ENCODE measurements at places on chromosomes 2 and 18.
A peak's percentile ranks its signal among the peaks of the same experiment; 100 is the strongest.

DNA sequence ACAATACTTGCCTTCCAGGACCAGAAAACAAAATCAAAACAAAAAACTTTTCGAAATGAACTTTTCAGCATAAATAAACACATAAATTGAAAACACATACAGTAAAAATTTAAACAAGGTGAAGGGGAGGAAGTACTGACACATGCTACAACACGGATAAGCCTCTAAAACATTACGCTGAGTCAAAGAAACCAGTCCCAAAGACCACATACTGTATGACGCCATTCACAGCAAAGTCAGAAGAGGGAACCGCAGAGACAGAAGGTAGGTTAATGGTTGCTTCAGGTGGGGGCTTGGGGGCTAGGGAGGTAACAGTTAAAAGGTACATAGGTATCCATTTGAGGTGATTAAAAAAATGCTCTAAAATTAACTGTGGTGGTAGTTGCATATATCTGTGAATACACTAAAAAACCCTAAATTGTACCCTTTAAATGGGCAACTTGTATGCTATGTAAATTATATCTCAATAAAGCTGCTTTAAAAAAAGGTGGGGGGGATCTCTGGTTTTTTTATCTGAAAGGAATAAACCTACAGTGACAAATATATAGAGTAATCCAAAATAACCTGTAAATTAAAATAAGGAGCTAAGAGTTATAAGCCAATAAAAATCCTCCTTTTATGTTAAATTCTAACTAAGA, 7.1 kb downstream of the COX7A2L start:
- DNase-seq: no peak

DNA sequence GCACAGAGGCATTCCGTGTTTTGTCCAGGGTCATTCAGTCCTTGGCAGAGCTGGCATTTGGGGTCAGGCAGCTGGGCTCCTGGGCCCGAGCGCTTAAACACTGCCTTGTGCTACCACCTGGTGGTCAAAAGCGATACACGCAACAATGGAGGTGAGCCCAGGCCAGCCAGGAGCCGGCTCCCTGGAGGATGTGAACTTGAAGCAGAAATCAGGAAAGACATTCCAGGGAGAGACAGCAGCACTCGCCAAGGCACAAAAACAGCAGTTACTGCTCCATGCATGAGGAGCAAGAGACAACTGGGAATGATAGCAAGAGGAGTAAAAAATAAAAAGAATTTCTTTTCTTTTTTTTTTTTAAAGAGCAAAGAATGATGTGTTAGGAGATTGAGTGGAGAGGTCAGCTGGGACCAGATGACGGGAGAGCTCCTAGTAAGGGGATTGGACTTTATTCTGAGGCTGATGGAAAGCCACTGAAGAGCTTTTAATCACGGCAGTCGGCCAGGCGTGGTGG, 20.7 kb downstream of the SCYGR8 start:
- DNase-seq: peak; percentile 79

GRCh38 chr2:96095116-96095636, 21.2 kb downstream of the ADRA2B start:
- DNase-seq: peak; percentile 41

DNA sequence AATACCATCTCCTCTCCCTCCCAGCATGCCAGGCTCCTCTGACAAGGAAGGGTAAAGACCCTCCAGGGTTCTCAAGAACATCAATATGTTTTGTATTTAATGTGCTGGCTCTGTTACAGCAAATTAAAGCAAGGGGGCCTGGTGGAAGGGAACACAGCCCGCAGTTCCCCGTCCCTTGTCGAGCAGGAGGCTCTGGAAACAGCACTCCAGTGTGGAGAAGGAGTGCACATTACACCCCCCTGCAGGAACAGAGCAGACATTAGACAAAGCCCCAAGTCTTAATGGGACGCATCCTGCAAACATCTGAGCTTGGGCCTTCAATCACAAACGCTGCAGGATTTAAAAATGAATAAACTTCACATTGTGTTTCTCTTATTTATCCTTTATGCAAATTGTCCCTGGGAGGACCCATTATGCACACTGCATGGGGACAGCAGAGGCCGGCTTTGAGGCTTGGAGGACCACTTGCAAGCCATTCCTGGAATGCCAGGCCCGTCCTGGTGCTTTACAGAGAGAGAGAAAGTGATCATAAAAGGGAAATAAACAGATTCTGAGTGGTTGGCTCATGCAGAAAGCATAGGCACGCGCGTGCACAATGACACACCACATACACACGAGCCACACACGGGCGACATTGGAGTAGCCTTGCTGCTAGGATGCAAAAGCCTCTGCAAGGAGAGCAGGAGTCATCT, 328.7 kb downstream of the SMAD2 start:
- DNase-seq: no peak

DNA sequence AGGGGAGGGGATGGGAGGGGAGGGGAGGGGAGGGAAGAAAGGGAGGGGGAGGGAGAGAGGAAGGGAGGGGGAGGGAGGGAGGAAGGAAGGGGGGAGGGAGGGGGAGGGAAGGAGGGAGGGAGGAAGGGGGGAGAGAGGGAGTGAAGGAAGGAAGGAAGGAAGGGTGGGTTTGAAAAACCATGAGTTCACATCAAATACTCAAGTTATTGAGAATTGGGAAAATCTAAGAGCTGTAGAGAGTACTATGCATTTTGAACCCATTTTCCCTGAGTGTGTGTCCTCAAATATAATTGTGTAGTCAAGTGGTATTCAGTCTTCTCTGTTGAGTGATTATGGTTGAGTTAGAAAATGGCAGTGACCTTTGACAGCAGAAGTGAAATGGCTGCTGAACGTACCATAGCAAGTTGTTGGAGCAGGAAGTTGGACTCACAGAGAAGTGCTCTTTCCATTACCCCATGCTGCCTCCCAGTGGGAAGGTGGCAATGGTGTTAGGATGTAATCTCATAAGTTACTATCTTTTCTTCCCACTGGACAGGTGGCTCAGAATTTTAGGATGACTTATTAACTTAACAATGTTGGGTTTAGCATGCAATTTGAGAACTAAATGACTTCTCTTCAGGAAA, 214.6 kb downstream of the SETBP1 start:
- DNase-seq: peak; percentile 55

DNA sequence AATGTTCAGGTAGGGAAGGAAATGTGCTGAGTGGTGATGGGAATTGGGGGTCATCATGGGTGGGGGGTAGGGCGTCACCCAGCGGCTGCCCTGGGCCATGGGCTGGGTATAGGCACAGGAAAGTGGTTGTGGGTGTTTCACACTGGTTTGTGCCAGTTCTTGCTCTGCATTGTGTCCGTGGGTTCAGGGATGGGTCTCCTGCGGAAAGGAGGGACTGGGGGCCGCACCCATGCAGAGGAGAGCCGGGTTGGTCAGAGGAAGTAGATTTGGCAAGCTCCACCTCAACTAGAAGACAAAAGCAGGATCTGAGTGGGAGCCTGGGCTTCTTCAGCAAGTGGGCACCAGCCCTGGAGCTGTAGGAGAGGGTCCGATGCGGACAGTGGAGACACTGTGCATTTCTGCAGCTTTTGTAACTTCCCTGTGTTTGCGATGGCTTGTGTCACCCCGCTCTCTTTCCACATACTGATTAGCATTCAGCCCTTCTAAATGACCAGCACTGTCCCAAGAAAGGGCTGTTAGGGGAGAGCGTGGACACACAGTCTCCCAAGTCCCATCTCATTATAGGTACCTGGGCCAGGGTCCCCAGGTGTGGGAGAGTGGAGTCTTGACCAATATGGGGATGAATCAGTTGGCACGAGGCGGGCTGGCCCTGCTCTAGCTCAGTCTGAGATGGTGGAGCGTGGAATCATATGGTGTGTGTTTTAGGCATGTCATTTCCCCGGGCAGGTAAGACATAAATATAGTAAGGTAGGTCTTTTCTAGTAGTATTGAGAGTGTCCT, 67.2 kb downstream of the LRRFIP1 start:
- DNase-seq: no peak

GRCh38 chr2:189440644-189440946, 679 bp upstream of the WDR75 start:
- no peak for DNase-seq

GRCh38 chr18:48662011-48662661, 123.3 kb downstream of the CTIF start:
- no peak for DNase-seq

DNA sequence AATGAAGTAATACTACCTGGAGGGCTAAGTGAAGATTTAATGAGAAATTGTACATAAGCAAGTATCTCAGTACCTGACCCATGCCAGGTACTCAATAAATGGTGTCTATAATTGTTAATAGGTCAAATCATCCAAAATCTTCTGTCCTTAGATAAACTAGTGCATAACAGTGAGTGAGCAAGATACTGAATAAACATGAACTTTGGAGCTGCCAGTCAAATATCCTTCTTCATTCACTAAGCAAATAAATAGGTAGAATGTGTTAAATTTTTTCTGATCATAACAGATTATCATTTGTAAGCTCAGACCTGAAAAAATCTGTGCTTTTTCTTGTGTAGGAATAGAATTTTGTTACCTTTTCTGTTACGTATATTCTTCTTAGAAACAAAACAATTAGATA, 39.6 kb downstream of the RAB3GAP1 start:
- DNase-seq: no peak

GRCh38 chr2:224268441-224268840, 133.5 kb downstream of the FAM124B start:
- peak; percentile 48 for DNase-seq

DNA sequence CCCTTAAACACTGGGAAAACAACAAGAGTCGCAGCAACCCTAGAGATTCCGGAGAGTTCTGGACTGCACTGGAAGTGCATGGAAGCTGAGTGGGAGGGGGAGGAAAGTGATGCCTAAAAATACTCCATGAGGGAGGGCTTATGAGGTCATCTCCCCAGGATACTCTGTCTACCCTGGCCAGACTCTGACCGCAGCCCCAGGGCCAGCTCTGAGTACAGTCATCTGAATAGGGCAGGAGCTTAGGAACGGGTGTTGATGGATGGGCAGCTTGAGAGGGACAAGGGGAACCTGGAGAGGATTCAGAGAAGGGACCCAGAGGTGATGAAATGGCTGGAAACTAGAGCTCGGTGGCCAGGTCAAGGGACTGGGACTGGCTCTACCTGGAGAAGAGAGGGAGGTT, 79.3 kb upstream of the IGFBP5 start:
- DNase-seq: no peak

DNA sequence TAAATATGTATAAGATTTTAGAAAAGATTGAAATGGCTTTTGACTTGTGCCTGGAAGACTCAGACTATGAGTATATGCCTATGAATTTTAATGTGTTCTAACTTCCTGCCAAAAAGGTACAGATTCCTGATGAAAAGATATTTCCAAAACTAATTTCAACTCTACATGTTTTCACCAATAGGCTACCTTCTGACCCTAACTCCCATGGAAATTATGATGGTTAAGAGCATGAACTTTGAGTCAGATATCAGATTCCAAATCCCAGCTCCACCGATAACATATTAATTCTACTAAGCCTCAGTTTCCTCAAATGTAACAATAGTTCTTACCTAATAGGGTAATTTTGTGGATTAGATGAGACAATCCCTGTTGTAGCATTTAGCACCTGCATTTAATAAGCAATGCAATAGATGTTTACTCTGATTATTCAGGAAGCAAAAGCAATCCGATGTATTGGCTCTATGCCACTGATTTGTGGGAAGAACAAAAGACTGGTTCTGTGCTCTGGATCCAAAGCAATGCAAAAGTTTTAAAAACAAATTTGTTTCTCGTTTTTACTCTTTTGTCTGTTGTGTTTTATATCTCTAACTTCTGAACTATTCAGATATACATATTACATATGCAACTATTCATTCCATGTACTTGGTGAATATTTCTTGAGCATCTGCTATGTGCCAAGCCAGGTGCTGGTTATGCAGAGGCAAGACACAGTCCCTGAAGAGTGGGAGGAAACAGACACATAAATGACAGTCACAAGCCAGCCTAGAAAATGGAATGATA, 115.4 kb downstream of the GATA6 start:
- no peak for DNase-seq

DNA sequence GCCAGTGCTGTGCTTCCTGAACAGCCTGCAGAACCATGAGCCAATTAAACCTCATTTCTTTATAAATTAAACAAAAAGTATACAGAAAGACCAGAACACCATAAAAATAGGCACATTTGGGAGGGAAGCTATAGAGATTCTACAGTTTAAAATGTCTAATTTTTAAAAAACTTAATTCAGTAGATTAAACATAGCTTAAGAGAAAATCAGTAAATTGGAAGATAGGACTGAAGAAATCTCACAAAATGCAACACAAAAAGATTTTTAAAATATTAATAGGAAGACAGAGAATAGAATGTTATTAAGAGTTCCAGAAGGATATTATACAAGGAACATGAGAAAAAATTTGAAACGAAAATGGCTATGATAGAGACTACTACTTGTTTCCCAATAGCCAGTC, 90.5 kb upstream of the SPTBN1 start:
- no peak for DNase-seq

- DNase-seq: no peak
Measured at GRCh38 chr2:96770442-96771202, 9.9 kb downstream of the CNNM4 start.

- no peak for DNase-seq
Measured at GRCh38 chr18:41992066-41992465, 37.0 kb downstream of the PIK3C3 start.

DNA sequence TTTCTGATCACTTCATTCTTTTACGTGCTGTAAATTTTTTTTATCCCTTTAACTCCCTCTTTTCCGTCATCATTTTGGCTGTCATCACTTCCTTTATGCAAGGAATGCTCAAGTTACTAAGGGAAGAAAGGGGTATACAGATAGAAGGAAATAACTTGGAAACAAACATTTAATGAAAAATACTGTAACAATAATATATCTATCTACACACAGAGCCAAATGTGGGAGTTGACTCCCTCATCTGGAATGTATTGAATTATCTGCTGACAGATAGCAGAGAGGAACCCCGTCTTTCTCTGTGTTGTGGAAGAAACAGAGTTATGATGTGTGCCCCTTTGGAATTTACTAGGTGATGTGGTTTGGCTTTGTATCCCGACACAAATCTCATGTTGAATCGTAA, 182.5 kb upstream of the NXPH2 start:
- no peak for DNase-seq

DNA sequence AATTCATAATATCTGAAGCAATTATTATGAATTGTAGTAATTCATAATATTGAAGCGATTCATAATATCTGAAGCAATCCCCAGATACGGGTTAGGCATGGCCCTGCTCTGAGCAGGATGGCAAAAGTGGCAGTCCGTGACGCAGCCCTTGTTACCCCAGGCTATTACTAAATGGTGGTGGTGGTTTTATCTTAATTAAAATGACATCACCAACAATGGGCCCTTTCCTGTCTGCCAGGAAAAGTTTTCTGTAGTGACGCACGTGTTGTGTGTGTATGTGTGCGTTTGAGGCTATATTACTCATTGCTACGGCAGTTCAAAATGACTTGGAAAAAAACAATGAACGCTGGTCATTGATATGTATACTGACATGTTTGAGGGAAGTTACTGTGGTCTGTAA, 10.6 kb upstream of the MOCOS start:
- no peak for DNase-seq

DNA sequence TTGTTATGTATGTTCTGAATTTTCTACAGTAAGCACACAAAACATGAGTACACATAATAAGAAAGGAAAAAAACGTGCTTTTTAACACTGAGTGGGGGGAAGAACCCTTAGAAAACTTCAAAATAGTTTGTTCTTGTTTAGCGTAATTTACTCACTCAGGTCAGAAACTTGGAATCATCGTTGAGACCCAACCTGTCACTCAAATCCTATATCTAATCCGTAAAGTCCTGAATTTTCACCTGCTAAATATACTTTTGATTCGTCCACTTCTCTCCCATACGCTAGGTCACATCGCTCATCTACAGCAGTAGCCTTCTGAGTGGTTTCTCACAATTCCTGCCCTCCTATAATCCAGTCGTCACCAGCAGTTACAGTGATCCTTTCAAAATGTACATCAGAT, 767 bp downstream of the TPRKB start:
- DNase-seq: no peak

- peak; percentile 4 for DNase-seq
Measured at GRCh38 chr2:26076001-26076587, 42.2 kb downstream of the RAB10 start.
